ENCODE measurements at places on chromosomes 5 and 9.

DNA sequence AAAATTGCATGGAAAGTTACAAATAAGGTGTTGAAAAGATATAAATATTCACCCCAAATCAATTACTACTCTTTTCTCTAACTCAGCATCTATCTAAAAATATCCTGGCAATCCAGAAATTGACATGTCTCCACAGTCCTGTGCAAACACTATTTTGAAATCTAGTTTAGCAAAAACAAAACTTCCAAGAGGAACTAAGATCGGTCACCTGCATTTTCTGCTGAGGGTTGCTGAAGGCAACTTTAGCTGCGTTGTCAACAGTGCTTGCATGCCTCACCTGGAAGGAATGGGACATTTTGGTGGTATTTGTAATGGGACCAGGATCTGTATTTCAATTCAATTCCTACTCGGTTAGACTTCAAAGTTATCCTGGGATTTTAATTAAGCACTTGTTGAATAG is 398.3 kb downstream of the NTRK2 start:
- DNase-seq = no peak

DNA sequence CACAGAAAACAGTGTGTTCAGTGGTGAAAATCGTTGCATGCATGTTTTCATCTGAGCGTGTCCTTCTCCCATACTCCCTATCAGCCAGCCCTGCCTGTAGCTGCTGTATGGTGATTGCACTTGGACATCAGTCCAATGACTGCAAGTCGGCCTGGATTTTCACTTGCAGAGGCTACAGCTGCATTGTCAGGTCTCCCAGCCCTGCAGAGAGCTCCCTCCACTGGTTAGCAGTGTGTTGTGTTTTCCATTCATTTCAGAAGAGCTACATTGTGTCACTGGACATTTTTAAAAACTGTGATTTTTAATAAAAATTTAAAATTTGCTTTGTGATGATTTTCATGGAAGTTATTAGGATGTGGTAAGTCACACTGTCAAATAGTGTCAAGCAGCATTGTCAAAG is 96.6 kb downstream of the SYK start:
- DNase-seq = no peak

DNA sequence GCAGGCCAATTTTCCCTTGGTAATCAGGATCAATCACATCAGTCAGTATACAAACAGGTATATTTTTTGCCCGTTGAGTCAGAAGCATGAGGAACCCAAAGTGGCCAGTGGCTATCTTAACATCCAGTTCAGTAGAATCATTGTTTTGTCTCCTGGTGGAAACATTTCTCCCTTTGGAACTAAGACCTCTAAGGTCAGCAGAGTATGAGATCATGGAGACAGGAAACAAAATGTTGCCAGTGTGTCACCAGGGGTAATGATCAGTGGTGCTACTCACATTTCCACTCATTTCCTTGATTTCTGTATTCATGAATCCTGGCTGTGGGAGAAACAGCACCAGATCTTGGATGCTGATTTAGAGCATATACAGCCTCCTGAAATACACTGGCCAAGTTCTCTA is 553.0 kb downstream of the CSNK1G3 start:
- DNase-seq = no peak

GRCh38 chr5:43661102-43661501 is 58.1 kb downstream of the NNT start:
- DNase-seq = no peak

DNA sequence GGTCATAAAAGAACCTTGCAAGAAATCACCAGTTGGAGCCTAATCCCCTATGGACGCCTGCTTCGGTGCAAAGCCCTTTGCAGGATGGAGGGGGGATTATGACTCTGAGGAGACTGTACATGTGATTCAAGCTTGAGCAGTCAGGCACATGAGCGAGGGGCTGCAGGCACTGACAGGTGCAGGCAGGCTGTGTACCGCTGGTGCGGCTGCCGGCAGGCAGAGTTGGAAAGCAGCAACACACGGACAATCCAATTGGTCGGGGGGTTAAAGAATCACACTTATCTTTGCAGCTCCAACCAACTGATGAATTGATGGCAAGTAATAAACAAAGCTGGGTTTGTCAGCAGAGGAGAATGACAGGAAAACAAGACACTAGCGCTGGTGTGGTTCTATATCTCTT is 5.7 kb downstream of the WHRN start:
- no peak for DNase-seq

Data from frontal cortex (tissue), 4 donors.